ENCODE measurements at places on chromosomes 2 and 18.

GRCh38 chr2:232550354-232551249 is at the start of the genes EIF4E2 and TIGD1:
EIF4E2 (plus strand) TSS chr2:232550689; CDS start chr2:232550725, 36 bp downstream.
TIGD1 (minus strand) TSS chr2:232550557; CDS start chr2:232549882, 675 bp downstream.
- peak; percentile 81 for DNase-seq

GRCh38 chr18:55774505-55774904 is 186.5 kb upstream of the TCF4 start:
- DNase-seq: no peak

- DNase-seq: no peak
These were observed 38.5 kb downstream of the THAP4 start for GRCh38 chr2:241598487-241598886.

GRCh38 chr18:10145546-10145945 is 231.7 kb downstream of the VAPA start:
- no peak for DNase-seq

All from GOT3 (cell line).